ENCODE measurements at places on chromosomes 11 and 22.

- peak; percentile 10 for DNase-seq
These were observed 515 bp downstream of the BACE1 start for GRCh38 chr11:117315285-117316196.

DNA sequence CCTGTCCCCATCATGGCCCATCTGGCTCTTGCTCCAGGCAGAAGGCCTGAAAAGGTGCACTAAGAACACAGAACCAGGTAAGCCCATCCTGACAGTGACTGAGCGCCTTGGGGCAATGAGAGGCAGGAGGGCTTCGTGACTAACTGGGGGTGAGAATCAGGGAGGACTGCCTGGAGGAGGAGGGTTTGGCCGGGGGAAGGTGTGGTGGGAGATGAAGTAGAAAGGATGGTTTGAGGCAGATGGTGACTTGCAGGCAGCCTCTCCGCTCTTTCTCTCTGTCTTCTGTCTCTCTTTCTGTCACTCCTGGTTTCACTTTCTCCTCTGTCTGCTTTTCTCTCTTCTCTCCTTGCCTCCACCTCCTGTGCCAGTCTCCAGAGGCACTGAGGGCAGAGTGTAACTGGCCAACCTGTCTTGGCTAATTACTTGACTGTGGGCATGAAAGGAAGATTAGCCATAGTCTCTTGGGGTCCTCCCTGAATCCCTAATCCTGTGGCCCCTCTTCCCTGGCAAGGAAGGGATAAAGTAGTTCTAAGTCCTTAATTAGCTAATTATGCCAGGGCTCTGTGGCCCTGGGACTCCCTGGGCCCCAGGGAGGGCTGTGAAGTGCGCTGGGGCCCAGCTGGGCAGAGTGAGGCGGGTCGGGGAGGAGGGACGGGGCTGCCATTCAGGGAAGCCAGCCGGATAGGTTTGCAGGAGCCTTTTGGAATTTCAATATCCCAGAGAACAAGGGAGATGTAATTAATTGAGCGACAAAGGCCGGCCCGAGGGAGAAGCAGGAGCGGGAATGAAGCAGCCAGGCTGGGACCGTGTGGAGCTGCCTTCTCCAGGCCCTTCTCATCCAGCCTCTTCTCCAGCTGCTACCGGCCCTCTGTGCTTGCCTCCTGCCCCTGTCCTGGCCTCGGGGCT lies 61.1 kb downstream of the CACNA1I start:
- no peak for DNase-seq

DNA sequence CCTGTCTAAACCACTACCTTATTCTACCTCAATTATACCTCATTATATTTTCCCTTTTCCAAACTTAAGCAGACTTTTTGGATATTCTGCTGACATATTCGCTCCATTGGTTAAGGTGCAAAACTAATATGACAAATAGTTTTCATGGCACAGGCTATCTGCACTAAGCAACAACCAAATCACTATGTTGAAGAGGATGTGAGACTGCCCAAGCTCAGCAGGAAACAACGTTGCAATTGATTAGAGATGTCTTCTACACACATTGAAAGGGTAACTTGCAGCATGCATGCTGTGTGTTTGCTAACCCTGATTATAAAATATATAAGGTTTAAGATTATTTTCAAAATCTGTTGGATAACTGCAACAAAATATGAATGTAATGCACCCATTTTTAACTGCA lies 61.6 kb downstream of the STK33 start:
- no peak for DNase-seq

DNA sequence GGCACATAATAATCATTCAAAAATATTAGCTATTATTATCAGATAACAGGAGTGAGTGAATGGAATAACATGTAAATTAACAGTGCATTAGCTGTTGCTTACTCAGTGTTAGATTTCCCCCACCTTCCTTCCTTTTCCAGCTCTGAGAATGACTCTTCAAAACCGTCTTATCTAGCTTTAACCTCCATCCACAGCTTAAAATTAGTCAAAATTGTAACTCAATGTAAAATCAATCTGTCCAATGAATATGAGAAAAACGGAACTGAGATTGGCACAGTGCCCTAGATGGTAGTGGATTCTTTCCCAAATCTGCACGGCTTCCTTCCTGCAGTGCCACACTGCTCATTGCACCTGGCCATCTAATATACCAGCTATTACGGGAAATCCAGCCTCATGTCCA lies 156.8 kb upstream of the BDNF start:
- no peak for DNase-seq

GRCh38 chr22:37126882-37127281 lies 17.4 kb upstream of the TMPRSS6 start:
- DNase-seq: no peak
